ENCODE measurements at places on chromosomes 1 and 21. TPM values are rescaled to one million over a fixed set of nuclear protein-coding genes. Genes with fewer than 3 reads are reported as not detected.

OR10J4 gene
- total RNA-seq, result not detected

DONSON gene
- total RNA-seq, result 21.7 TPM

C1orf122 gene
- total RNA-seq, result 103 TPM

S100A7 gene
- not detected for total RNA-seq

AGBL4 gene
- not detected for total RNA-seq

CFHR3 gene
- total RNA-seq, result 0.55 TPM

SPRR2A gene
- total RNA-seq, result not detected

DMRTA2 gene
- total RNA-seq, result not detected

TRIM17 gene
- total RNA-seq, result not detected

ZNF695 gene
- 8.1 TPM for total RNA-seq

- DNase-seq, result no peak
Observed at GRCh38 chr21:19547951-19548840, 1144.6 kb upstream of the TMPRSS15 start.

GRCh38 chr1:206766251-206766856, 4.2 kb upstream of the IL19 start:
- no peak for DNase-seq

- DNase-seq, result no peak
Observed at GRCh38 chr1:115300087-115300876, 37.8 kb downstream of the NGF start.

GRCh38 chr1:101112051-101112780, 86.6 kb upstream of the DPH5 start:
- no peak for DNase-seq

- no peak for DNase-seq
Observed at GRCh38 chr1:61399199-61399598, 316.8 kb downstream of the NFIA start.

- no peak for DNase-seq
Observed at GRCh38 chr1:116006486-116006964, 30.2 kb downstream of the SLC22A15 start.

GRCh38 chr21:42939582-42940413, 14.4 kb upstream of the ERVH48-1 start:
- DNase-seq, result peak; percentile 14

- no peak for DNase-seq
Observed at GRCh38 chr21:44925378-44925755, 4.7 kb upstream of the ITGB2 start.

DNA sequence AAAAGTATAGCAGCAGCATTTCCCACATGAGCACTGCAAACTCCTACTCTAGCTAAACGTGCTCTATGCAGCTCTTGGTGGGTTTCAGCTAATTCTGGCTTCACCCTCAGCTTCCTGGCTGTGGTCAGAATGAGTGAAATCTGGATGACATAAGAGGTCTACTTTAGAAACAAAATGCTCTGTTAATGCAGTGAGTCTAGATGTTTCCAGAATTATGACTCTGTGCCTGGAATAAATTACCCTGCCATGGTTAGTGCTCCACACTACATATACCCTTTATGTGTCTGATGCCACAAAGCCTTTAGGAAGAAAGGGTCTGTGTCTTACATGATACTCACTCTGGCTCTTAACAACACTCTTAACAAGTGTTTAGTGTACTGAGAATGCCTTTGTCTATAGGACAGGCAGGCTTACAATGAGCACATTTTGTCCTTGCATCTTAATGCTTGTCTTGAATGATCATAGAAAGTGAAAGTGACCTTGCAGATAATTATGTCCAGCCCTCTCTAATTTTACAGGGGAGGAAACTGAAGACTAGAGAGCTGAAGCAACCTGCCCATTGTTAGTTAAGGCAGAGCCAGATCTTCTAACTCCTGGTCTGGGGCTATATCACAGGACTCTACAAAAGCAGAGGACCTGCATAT, 9.2 kb downstream of the S100A10 start:
- peak; percentile 22 for DNase-seq

GRCh38 chr1:190475421-190476141, 2.1 kb downstream of the BRINP3 start:
- DNase-seq, result no peak

DNA sequence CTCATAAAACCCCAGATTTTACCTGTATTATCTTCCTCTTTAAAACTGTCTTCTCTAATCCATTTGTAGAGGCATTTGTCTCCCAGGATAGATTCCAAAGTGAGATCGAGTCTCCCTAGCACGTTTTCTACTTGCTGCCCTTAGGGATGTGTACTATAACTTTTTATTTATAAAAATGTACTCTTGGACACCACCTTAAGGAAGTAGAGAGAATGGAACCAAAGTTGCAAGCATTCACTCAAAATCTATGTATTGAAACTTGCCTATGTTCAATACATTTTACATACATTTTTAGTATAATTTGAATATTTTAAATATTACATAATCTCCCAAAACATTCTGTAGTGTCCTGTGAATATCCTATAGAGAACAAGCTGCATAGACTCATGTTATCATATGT, 842 bp upstream of the SPRR2A start:
- no peak for DNase-seq

DNA sequence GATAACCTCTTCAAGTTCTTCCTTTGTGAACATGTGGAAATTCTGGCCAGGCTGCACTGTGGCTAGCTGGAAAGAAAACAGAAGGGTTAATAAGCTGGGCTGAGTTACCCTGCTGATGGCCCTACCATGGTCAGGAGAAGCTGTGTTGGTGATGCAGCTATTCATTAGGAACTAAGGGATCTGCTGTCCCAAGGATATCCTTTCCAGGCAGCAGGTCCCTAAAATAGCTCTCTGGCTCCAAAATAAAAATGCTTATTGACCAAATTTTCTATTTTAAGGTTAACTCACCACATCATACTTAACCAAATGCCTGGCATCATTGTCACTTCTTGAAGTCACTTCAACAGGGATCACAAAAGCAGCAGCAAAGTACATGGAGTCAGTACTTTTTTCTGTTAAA, 4.3 kb upstream of the SORT1 start:
- no peak for DNase-seq

- no peak for DNase-seq
Observed at GRCh38 chr21:34850166-34850690, 181.4 kb downstream of the CLIC6 start.

DNA sequence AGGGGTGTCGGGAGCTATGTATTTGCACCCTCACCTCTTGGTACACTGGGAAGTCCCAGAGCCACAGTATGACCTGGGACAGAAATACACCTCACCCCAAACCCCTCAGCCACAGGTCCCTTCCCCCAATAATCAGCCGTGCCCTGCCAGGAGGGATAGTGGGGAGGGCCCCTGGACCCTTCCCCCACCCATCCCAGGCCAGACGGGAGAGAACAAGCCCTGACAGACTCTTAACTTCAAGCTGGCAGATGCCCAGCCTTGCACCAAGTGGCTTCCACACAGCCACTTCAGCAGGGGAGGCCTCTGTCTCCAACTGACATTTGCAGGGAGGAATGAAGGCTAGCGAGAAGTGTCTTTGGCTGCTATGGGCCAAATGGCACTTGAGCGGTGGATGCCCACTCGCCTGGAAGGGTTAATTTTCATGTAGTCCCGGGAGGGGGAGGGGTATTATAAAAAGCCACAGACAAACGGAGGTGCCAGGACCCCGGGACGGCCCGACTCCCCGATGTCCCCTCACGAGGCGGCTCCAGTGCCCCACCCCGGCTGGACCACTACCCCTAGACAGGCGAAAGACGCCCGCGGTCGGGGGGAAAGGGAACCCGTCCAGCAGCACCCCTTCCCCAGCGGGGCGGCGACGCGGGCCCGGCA, 495 bp downstream of the SYNC start:
- no peak for DNase-seq

GRCh38 chr1:19053486-19053885, 97.0 kb upstream of the IFFO2 start:
- no peak for DNase-seq

GRCh38 chr1:63883494-63884235, 109.8 kb downstream of the ROR1 start:
- no peak for DNase-seq

GRCh38 chr1:93177991-93178390, 2.2 kb downstream of the TMED5 start:
- DNase-seq, result no peak

DNA sequence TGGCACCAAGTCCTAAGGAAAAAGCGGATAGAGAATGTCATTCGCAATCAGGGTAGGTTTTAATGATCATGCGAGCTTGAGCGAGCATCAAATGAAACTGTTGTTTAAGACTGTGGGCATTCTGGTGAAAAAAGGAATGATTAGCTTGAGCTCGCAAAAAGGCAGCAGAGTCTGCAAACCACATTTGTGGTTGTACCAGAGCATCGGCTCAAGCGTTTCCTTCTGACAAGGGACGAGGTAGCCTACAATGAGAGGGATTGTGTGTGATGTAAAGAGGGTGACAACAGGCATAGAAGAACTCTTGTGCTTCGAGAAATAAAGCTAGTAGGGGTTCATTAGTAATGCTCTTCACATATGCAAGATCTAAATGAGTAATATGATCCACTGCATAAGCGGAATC, 11.1 kb upstream of the CD48 start:
- no peak for DNase-seq

- DNase-seq, result no peak
Observed at GRCh38 chr1:108345776-108346531, 102.1 kb upstream of the NBPF4 start.

- no peak for DNase-seq
Observed at GRCh38 chr1:79388694-79389361, 382.3 kb upstream of the ADGRL4 start.

DNA sequence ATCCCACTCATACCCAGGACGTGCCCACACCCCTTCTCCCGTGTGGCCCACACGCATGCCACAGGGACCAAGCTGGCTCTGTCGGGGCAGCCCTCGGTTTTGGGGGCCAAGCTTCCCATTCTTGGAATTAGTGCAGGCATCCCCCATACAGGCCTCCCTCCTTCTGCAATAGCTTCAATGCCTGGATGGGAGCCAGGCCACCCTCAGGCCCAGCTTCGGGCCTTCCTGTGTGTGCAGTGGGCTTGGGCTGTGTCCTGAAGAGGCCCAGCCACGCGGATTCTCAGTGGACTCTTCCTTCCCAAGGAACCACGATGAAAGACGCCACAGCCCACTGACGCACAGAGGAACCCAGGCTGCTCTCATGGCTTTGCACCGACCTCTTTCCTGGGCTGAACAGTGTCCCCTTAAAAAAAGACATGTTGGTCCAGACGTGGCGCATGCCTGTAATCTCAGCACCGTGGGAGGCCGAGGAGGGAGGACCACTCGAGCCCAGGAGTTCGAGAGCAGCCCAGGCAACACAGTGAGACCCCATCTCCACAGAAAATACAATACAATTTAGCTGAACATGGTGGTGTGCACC, 3.4 kb downstream of the KRTAP10-11 start:
- no peak for DNase-seq

GRCh38 chr1:6026095-6026809, 19.4 kb upstream of the KCNAB2 start:
- DNase-seq, result peak; percentile 72

DNA sequence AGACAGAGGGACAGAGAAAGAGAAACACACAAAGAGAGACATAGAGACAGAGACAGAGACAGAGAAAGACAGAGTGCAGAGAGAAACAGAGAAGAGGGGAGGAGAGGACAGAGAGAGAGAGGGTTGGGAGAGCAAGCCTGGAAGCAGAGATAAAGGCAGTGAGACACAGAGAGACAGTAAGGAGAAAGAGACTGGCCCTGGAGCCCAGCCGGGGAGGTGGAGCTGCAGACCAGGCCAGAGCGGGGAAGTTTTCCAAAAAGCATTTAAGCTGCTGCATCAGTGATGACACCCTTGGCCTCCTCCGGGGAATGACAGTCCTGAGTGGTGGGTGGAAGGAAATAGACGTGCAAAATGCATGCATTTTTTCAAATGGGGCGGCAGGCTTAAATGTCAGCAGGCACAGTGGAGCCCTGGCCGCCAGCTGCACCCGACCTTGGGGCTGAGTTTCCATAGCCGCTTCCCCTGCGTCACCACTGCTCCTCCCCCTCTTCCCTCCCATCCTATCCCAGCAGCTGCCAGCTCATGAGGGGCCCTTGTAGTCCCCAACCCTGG, 95.4 kb upstream of the KLHDC7A start:
- DNase-seq, result no peak

DNA sequence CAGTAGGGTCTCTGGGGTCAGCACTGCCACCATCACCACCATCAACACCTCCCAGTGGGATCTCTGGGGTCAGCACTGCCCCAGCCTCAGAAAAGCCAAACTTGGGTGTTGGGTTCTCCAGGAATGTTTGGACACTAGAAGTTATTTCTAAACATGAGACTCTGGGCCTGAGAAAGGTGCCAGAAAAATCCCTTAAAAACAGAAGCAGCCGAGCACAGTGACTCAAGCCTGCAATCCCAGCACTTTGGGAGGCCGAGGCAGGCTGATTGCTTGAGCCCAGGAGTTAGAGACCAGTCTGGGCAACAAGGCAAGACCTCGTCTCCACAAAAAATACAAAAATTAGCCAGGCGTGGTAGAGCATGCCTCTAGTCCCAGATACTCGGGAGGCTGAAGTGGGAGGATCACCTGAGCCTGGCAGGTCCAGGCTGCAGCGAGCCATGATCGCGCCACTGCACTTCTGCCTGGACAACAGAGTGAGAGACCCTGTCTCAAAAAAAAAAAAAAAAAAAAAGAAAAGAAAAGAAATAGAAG, 470 bp downstream of the PTAFR start:
- DNase-seq, result no peak

GRCh38 chr21:29196670-29197191, 66.3 kb downstream of the MAP3K7CL start:
- DNase-seq, result no peak

DNA sequence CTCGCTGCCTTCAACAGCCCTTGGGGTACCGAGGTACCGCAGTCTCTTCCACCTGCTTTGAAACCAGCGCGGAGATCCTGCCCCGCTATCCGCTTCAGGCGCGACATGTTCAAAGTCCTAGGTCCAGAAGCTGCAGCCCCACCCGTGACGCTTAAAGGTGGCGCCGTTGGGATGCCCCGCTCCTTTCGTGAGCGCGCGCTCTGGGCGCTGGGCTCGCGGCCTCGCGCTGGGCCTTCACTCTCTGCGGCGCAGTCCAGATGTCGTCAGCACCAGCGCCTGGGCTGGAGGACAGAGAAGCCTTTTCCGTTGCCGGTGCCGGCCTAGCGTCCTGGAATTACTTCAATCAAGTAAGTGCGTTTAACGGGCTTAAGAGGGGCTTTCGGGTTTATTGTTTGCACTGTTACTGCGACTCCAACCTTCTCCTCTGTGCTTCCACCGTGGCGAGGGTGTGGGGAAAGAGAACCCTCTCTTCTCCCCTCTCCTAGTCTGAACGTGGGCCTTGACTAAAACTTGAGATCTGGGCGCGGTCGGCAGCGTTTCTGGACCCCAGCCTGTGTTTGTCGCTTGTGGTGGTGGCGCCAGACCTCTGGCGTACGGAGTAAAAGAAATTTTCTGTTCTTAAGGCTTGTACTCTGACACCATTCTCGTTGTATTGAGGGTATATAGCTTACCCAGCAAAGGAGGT, at the start of gene LRRC40:
TSS of gene LRRC40 (minus strand) at position 146 of the 685 bp plus-strand sequence. CDS start at position 107, 39 bp downstream.
- DNase-seq, result peak; percentile 96

DNA sequence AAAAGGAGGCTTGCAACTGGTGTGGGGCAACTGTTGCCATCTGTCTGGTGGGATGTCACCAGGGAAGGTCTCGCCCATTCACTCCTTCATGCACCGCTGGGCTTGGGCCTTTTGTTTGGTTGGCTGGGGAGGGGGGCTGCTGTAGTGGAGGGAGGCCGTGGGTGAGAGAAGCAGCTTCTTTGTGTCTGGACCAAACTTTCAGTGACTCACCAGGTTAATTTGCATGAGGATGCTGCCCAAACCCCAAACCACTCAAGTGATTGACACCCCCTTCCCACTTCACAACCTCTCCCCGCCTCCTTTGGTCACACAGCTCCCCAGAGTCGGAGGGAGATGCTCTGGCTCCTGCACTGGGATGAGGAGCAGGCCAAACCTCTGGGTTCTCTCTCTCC, 19.7 kb downstream of the BTG2 start:
- DNase-seq, result no peak

GRCh38 chr1:68963353-68963752, 466.5 kb upstream of the DEPDC1 start:
- DNase-seq, result no peak
